ENCODE measurements at places on chromosomes 2 and 18.

DNA sequence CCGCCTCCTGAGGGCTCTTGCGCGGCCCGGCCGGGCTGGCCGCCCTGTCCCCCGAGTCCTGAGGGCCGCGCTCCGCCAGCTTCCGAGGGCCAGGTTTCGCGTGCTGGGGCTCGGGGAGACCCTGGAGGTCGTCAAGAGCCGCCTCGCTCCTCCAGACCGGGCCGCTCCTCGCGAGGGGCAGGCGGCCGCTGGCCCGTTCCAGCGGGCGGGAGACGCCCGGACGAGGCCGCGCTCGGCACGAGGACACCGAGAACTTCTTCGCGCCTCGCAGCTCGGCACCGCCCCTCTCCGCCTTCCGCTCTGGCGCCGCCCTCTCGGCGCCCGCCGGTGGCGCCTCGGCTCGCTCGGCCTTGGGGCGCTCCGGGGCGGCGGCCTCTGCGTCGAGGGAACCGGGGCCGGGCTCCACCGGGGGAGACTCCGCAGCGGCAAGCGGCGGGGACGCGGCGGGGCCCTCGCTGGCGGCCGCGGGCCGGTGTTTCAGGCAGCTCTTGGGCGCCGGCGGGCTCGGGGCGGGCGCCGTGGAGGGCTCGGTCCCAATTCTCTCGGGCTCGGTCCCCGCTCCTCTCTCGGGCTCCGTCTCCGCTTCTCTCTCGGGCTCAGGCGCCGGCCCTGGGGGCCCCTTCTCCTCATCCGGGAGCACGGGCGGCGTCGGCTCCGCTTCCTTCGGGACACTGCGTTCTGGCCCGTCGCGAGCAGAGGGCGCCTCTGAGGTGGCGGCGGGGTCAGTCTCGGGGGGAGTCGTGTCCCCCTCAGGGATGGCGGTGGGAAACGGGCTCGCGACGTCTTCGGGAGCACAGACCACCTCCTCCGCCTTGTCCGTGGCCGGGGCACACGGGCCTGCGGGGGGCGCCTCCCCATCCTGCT, 91.6 kb upstream of the MGAT4A start:
- no peak for DNase-seq

- DNase-seq, result no peak
Measured at GRCh38 chr2:28643327-28643726, 108.3 kb upstream of the PPP1CB start.

DNA sequence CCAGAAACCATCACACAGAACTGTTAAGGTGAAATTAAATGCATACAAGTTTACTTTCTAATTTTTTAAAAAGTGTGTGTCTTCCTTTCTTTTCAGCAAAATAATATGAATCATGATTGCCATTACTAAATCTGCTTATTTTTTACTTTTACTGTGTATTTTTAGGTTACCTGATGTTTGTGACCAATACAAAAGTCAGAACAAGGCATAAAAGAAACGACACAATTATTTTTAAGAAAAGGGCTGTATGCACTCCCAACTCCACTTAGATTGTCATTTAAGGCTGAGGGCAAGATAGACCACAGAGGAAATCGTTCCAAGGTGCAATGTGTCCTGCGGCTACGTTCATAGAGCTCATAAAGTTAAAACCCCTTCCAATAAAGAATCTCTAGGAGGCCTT, 797.0 kb downstream of the TDRD15 start:
- DNase-seq, result no peak

DNA sequence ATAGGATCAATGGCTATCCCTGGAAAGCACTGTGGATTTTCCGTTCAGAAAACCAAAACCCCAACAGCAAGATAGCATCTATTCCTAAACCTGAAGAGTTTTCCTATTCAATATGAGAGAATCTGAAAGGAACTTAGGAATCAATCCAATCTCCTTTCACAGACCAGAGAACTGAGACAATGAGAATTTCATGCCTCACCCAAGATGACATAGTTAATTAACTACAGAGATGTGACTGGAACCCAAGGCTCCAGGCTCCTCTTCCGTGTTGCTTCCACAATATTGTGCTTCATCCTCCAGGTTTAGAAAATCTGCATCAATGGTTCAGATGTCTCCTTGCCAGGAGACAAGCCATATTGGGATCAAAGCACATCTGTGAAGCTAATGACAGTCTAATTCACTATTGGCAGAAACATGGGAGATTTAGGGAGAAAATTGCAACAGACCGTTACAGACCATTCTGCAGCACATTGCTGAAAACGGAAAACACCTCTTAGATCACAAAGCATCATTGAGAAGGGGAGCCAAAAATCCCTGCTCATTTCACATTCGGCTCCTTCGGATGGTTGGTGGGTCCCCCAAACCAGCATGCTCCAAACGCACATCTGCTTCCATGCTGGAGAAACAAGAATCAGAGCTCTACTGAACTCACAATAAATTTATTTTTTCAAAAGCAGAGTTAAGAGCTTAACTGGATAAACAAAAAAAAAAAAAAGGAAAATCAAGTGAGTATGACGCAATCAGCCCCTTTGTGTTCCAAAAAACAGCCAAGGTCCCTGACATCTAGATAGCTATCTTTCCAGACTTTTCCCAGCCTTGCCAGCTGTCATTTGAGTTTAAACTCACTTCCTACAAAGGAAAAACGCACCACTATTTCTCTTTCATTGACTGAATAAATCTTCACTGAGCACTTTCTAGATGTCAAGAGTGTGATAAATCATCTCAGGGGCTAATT, 290.3 kb downstream of the C1D start:
- DNase-seq, result no peak

DNA sequence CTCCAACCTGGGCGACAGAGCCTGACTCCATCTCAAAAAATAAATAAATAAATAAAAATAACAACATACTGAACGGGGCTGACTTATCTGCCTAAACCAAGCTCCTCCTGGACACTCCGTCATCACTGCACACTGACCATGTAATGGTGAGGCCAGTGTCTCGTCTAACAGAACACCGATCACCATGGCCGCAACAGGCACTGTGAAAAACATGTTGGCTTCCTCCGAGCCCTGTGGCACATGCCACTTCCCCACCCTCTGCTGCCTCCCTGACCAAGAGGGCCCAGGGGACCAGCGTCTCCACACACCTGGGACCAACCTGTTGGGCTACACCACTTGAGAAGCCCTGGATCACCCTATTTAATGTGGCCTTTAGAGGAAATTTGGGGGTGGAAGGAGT, 33.9 kb downstream of the ZNF516 start:
- DNase-seq, result no peak
